Activated T-helper 1 cell treated with anti-CD3 and anti-CD28 coated beads, Interleukin-2, amount 50 U/mL, for 16 hours (primary cell): ENCODE measurements at places on chromosomes 16 and 17.
A peak's percentile ranks its signal among the peaks of the same experiment; 100 is the strongest.

GRCh38 chr17:29140631-29141513 is 39.3 kb downstream of the MYO18A start:
- peak; percentile 32 for DNase-seq

- no peak for DNase-seq
These were observed 347.1 kb upstream of the CA10 start for GRCh38 chr17:52505601-52506000.

GRCh38 chr17:58569196-58569595 is 54.8 kb upstream of the MTMR4 start:
- no peak for DNase-seq

- no peak for DNase-seq
These were observed 16.3 kb downstream of the ATAD5 start for GRCh38 chr17:30848021-30848420.

DNA sequence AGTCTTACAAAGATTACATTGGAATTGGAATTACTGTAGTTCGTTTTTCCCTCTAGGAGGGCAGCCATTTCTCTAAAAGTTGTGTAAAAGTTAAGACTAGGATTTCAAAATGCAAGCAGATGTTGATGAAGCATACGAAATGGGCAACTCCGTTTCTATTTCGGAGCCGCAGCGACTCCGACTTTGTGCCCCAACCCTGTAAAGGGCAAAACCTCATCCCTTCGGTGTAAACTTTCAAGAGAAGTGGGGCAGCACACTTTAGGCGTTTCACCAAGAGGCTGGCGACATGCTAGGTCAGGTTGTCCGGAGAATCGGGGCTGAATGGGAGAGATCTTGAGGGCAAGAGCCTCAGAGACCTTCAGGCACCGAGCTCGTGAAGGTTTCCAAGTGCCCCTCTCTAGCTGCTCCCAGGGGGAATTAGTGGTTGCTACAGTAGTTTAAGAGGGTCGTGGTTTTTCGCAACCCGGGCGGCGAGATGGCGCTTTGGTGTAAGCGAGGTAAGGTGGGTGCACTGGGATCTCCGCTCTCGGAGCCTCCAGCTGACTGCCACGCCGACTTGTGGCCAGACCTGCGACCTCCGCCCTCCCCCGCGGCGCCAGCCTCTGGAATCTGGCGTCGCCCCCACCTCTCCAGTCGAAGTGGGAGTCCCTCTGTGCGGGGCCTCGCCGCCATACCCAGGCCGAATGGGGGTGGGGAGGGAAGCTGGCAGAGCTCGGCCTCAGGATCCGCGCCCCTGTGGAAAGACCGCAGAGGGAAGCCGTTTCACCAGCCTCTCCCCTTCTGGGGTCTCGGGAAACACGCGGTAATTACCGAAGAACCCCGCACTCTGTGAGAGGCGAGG is 1.0 kb upstream of the HEXIM2 start:
- peak; percentile 32 for DNase-seq

- DNase-seq = no peak
These were observed 42.1 kb upstream of the GPRC5B start for GRCh38 chr16:19926449-19927390.

DNA sequence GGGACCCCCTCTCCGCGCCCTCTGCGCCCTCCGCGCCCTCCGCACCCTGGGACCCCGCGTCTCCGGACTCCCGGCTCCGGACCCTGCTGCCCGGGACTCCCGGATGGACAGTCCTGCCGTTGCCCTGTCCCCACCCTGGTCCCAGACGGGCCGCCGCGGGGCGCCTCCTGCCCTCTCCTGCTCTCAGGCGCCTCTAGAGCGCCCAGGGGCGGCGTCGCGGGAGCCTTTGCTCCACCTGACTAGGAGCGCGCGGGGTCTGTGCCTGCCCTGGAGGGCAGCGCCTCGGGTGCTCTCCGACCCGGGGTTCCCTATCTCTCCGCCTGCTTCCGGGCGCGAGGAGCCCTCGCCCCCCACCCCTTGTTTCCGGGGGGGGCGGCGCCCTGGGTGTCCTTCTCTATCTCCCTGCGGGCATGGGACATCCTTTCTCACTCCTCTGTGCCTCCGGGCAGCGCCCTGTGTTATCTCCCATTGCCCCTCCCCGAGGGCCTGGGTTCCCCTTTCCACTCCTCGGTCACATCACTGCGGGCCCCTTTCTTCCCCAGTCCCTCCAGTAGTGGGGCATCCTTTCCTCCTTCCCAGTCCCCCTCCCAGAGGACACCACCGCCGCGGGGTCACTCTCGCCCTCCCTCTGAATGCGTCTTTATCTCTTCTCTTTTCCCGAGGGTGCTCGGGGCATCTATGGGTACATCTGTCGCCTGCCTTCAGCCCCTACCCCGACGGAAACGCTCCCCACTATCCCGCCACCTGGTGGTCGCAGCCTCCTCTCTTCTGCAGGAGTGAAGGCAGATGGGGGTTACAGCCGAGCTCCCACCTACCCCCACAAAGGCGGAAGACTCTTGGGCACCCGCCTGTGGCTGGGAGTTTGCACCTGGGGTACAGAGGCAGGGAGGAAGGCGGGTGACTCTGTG is 875 bp downstream of the PRKCB start:
- peak; percentile 13 for DNase-seq

DNA sequence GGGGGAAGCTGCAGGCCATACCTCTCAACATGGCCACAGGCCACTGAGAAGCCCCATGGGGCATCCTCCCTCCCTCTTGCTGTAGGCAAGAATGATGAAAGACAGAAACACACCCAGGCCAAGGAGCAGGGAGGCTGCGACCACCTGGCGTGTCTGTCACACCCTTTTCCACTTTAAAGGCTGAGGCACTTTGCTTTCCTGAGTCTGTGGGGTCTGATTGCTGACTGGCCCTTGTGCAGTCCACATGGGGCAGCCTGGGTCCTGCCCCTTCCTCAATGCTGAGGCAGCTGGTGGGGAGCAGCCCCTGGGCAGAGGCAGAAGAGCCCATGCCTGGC is 8.7 kb downstream of the TMEM204 start:
- no peak for DNase-seq

GRCh38 chr17:31491376-31492131 is 100.1 kb downstream of the RAB11FIP4 start:
- DNase-seq = no peak

DNA sequence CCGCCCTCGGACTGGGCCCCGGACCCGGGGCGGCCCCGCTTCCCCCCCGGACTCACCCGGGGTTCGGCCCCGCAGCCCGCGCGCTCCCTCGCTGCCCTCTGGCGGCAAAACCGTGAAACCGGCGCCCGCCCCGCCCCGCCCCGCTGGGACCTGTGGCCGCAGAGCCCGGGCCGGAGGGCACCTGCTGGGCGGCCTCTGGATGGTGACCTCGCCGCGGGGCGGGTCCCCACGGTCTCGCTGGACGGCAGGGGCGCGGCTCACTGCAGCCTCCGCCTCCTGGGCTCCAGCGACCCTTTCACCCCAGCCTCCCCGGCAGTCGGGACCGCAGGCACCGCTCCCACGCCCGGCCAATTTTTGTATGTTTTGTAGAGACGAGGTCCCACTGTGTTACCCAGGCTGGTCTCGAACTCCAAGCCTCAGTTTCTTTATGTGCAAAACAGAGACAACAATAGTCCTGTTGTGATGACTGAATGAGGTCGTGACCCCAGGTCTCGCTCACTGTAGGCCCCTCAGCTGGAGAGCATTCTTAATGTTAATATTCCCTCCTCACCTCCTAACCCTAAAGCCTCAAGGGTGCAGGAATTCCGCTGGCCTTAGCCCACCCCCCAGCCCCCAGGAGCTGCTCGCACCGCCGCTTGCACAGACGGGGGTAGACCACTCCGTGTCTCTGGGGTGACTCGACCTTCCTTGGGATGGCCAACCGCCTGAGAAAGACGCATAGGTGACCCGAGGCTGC is 33.7 kb upstream of the RPH3AL start:
- DNase-seq = peak; percentile 59

DNA sequence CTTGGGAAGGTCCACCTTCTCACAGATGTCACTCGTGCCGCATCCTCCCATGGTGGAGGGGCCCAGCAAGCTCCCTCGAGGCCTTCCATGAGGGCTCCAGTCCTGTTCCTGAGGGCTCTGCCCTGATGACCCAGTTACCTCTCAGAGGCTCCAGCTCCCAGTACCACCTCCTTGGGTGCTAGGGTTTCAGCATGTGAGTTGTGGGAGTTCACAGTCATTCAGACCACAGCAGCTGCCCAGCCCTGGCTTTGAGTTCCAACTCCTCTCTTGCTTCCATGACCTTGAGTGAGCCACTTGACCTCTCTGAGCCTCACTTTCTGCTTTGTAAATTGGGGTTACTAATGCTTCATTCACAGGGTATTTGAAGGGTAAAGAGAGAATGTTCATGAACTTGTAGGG is 37.1 kb upstream of the LGALS9 start:
- DNase-seq = no peak

DNA sequence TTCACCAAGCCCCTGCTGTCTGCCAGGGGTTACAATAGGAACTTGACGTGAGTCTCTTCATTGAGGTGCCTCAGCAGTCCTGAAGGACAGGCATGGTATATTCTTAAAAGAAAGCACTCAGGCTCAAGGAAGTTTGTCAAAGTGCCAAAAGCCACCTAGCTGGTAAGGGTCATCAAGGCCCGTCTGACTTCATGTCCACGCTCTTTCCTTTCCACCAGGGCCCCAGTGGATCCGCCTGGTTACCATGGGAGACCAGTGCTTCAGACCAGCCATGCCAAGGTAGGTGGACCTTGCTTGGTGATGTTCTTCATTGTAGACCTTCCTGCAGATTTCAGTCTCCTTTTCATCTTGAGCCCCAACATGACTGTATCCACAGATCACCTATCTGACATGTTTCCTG is 27.6 kb upstream of the CCL1 start:
- no peak for DNase-seq

- DNase-seq = no peak
These were observed 4.6 kb upstream of the TEDC2 start for GRCh38 chr16:2455081-2455845.

GRCh38 chr16:63481060-63481459 is 1444.8 kb upstream of the CDH8 start:
- DNase-seq = no peak

DNA sequence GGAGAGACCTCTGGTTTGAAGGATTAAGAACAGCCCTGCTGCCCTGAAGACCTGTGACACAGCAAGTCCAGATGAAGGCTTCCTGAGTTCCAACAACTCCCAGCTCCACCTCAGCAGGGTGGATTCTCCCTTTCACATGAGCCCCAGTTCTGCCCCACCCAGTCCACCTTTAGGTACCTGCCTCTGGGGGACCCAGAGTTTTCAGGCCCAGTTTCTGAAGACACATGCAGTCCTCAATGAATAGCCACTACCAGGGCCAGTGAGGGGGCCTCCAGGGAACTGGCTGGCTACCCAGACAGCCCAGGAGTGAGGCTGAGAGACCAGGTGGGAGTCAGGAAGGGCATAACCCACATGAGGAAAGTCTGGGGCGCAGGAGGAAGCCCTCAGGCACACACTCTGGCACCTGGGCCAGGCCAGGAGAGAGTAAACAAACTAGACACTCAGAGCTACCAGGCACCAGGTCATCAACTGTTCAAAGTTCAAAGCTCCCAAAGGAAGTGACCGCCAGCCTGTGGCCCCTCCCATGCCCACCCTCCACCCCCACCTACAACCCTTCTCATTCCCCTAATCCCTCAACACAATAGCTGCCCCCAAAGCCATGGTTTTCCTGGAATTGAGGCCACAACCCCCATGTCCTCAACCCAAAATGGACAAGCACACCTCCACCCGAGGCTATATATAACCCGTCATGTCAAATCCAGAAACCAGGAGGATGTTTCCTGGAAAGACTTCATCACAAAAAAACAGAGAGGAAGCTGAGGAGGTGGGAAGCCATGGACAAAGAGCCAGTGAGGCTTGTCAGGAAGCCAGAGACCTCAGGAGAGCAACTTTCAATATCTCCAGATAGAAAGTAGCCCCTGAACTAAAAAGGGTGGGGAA is 2.1 kb downstream of the MYO18A start:
- no peak for DNase-seq

GRCh38 chr16:80792031-80792430 is 12.4 kb downstream of the CDYL2 start:
- no peak for DNase-seq

GRCh38 chr16:77551357-77551756 is 116.5 kb upstream of the ADAMTS18 start:
- DNase-seq = no peak

DNA sequence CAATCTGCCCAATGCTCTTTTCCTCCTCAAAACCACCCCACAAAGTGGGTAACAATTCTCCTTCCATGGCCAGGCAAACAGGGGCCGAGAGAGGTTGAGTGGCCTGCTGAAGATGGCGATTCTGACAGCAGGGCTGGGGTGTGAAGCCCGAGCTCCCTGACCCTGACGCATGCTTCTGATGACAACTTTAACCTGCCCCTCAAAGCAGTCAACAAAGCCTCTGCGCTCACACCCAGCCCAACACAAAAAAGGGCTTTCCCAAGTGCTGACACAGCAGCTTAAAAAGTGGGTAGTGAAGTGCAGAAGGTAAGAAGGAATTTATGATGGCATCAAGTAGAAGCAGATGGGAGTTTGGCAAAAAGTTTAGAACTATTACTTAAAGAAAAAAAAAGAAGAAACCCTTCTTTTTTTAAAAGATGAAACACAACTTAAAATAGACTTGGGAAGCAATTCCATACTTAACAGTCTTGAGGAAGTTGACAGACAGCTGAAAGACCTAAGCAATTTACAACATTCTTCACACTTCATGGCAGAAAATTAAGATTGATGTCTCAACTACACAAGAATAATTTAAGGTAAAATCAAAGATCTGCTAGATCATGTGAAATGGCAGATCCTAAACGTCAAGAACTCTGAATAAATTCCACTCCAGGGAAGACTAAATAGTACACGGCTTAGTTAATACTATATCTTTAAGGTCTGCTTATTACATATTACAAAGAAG is 133.9 kb downstream of the PARN start:
- DNase-seq = no peak

DNA sequence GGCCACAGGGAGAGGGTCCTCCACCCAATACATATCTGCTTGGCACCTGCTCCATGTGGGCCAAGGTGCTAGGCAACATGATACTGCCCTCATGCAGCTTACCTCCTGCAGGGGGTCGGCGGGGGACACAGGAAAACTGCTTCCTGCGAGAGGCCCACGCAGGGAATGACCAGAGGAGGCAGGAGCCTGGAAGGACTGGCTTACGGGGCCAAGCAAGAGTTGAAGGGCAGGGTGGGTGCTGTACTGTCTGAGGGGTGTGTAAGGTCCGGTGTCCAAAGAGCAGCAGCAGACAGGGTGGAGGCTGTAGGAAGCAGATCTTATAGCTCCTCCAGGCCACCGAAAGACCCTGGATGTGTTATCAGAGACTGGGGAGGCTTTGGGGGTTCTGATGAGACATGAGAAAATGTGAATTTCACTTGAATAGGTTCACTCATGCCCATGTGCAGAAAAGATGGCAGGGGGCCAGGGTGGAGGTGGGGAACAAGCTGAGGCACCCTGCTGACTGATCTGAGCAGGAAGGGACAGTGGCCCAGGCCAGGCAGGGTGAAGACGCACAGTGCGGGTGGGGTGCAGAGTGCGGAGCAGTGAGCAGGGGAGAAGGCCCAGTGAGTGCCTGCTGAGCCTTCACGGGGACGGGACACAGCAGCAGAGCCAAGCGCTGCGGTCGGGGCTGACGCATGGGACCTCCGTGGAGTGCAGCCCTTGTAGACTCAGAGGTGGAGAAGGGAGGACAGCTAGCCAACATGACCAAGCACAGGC is 8.3 kb downstream of the FLCN start:
- DNase-seq = no peak
